Stimulated activated CD4-positive, alpha-beta T cell treated with anti-CD3 and anti-CD28 coated beads, Interleukin-1b, Interleukin-23, amount 100 ng/mL, for 24 hours (primary cell): ENCODE measurements at places on chromosomes 4 and X.

DNA sequence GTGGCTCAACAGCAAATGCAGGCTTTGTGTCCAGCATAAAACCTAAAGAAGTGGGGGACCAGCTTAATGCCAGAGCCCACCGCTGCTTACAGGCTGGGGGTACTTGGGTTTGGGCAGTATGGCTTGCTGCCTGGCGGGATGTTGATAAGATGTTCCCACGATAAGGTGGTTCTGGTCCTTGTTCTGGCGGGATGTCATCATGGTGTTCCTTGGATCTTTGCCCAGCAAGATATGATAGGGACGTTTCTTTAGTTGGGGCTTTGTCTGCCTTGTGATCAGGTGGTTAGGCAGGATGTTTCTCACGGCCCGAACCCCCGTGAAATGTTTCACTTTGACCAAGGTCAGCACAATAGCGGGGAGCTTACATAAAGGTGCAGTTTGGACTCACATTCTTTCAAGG lies 35.3 kb downstream of the PNPLA4 start:
- no peak for DNase-seq

DNA sequence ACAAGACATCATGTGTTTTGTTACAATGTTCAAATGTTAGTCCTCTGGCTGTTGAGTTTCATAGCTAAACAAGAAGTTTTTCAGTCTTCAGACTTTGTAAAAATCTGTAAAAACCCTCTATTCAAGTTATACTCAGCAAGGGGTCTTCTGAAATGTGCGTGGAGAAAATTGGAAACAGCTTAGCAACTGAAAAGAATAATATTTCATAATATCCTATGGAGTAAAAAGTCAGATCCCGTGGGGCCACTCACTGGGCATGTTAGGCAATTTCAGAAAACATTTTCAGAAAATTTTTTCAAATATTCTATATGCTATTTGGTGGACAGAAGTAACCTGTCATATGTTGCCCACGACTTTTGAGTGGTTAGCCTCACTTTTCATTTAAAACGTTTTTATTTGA lies 118.3 kb downstream of the CORIN start:
- no peak for DNase-seq

- DNase-seq, result no peak
These were observed 1.9 kb upstream of the CHST7 start for GRCh38 chrX:46571423-46572339.

- DNase-seq, result no peak
These were observed 83.2 kb upstream of the ARHGAP24 start for GRCh38 chr4:85391589-85392410.

DNA sequence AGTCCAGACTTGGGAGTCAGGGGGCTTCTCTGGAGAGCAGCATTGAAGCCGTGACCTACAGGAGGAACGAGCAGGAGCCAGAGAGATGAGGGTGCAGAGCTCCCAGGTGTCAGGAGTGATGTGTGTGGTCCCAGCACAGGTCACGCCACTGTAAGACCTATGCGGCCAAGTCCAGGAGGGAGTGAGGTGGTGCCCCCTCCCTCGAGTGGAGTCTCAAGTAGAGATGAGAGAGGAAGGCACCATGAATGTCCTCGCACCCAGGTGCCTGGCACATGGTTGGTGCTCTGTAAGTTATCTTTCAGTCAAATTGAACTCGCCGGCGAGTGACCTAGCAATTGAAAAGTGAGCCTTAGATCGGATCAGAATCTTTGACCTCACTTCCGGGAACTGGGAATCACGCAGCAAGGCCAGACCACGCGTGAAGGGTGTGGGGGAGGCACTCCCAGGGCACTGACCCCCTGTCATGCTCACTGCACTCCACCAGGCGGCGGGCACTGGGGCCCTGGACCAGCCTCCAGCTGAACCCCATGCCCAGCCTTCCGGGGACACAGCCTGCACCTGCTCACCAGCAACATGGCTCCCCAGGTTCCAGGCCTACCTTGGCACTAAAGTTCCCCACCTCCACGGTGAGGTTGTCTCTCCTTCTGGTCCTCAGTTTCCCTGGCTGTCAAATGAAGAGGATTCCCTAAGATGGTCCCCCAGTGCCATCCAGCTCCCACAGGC lies 127.4 kb downstream of the HMX1 start:
- DNase-seq, result no peak

DNA sequence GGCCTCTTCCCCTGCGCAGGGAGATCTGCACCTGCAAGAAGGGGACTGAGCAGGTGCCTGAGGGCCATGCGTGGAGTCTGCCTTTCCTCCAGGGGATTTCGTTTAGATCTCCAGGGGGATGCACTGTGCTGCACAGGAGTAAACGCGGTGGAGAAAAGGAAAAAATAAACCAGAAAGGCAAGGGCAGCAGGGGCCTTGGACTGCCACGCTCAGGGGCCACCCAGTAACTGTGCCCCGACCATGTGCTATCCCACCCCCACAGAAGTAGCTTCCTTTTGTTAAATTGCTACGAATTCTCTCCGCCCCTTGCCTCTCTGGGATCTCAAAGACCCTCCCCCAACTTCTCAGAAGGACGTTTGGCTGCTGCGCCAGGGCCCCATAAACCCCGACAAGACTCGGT lies 17.2 kb upstream of the HMX1 start:
- DNase-seq, result no peak

GRCh38 chrX:46687619-46688018 lies 71.3 kb downstream of the SLC9A7 start:
- no peak for DNase-seq

- DNase-seq, result no peak
These were observed 64.2 kb upstream of the TRPC5OS start for GRCh38 chrX:111811831-111812230.

DNA sequence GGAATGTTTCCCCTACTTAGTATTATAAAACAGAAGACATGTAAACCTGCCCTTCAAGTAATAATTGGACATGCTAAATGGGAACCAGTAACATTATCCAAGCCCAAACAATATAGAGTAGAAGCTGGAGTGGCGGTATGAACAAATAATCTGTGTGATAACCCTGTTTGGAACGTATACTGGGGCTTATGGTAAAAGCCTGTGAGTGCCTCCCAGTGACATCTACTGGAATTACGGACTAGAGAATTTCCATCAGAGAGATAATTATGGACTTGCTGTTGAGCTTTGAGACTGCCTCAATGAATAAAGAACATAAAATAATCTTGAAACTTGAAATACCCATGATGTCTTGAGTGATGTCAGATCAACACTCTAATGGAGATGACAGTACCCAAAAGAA lies 406.3 kb upstream of the GRIA3 start:
- DNase-seq, result no peak

DNA sequence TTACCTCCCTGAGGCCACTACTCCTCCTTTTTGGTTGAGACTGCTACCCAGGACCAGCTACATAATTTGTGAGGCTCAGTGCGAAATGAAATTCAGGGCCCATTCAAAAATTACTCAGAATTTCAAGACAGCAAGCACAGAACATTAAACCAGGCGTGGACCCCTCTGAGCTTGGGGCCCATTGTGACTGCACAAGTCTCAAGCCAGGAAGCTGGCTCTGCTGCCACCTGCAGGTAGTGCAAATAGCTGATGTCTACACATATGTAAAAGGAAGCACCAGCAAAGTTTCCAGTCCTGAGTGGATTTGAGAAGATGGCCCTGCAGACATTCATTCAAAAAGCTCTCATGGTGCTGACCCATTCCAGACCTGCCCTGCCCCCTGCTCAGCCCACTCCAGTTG lies 213.4 kb upstream of the LNX1 start:
- DNase-seq, result no peak

DNA sequence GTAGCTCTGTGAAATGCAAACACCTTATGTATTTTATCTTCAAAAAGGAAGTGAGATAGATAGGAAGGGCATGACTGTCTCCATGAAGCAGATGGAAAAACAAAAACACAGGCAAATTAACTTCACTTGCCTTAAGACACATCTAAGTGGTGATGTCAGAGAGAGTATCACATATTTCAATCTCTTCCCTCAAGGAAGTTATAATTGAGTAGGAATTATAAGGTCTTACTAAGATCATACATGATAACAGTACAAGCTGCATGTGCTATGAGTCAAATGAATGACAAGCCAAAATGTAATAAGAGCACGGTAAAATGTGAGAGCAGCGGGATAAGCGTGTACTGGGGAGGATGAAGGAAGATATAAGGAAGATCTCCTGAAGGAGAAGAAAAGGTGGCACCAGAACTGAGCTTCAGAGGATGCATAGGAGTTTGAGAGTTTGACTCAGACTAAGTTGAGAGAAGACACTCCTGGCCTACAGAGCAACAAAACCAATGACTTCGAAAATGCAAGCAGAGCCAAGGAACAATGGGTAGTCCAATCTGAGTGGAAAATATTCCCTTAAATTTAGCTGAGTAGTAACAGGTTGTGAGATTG lies 43.3 kb upstream of the GALNT7 start:
- no peak for DNase-seq

GRCh38 chr4:139210486-139210885 lies 33.5 kb upstream of the ELF2 start:
- no peak for DNase-seq

GRCh38 chr4:146236216-146236615 lies 21.9 kb downstream of the REELD1 start:
- no peak for DNase-seq

- DNase-seq, result no peak
These were observed 79.8 kb upstream of the STOX2 start for GRCh38 chr4:183825346-183825745.

DNA sequence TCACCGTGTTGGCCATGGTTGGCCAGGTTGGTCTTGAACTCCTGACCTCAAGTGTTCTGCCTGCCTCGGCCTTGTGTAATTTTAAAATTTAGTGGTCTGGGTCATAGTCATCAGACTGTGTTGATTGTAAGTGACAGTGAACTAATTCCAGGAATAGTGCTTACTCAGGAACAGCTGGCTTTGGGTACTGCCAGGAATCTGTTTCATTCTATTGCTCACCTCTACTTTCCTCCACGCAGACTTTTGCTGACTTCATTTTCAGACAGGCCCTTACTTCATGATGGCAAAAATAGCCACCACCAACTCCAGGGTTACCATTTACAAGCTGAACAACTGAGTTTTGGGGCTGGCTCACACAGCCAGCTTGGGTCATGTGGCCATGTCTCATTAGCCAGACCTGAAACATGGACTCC lies 54.6 kb downstream of the FNIP2 start:
- DNase-seq, result no peak

DNA sequence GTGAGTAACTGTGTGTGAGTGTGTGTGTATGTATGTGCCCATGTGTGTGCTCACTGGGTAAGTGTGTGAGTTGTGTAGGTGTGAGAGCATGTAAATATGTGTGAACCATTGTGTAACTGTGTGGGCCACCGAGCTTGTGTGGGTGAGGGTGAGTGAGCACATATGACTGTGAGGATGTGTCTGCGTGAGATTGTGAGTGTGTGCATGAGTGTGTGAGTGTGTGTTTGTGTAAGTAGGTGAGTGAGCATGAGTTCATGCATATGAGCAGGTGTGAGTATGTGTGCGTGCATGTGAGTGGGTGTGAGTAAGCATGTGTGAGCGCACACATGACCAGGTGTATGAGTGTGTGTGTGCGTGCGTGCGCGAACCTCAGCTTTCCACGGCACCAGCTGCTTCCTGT lies 1.4 kb upstream of the ATP2B3 start:
- no peak for DNase-seq

DNA sequence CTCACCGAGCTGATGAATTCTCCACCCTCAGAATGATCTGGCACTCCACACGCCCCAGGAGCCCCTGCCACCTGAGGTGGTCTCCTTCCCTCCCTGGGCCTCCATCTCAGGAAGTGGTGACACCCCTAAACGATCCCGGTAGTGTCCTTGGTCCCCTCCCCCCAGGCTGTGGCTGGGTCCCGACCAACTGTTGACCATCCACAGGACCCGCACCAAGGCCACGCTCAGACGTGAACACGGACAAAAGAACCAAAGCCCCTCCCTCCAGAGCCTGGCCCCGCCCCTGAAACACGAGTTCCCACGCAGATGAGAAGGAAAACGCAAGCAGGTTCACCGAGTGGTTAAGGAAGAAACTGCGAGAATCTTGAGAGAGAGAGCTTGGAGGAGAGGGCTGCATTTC lies 16.6 kb downstream of the LRPAP1 start:
- DNase-seq, result no peak

GRCh38 chr4:143021384-143021783 lies 163.3 kb upstream of the USP38 start:
- no peak for DNase-seq

- no peak for DNase-seq
These were observed 312.2 kb downstream of the TMA16 start for GRCh38 chr4:163806653-163807052.

DNA sequence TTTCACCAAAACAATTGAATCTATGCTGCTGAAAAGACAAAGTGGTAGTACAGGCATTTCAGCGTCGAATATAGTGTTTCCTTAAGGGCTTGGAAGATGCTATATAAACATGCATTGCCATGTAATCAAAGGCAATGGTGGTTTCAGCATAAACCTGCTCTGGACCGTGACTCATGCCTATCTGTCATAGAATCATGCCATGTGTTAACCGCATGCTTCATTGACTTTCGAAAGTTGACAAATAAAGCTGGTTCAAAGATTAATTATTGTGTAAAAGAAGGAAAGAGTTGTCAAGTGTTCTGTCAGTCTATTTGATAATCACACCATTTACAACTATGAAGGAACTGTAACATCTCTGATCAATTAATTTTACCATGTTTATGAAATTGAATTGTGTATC lies 83.2 kb downstream of the FUNDC1 start:
- no peak for DNase-seq

GRCh38 chrX:110251526-110251925 lies 66.4 kb downstream of the AMMECR1 start:
- DNase-seq, result no peak

GRCh38 chr4:119748853-119749252 lies 120.2 kb upstream of the PDE5A start:
- no peak for DNase-seq

DNA sequence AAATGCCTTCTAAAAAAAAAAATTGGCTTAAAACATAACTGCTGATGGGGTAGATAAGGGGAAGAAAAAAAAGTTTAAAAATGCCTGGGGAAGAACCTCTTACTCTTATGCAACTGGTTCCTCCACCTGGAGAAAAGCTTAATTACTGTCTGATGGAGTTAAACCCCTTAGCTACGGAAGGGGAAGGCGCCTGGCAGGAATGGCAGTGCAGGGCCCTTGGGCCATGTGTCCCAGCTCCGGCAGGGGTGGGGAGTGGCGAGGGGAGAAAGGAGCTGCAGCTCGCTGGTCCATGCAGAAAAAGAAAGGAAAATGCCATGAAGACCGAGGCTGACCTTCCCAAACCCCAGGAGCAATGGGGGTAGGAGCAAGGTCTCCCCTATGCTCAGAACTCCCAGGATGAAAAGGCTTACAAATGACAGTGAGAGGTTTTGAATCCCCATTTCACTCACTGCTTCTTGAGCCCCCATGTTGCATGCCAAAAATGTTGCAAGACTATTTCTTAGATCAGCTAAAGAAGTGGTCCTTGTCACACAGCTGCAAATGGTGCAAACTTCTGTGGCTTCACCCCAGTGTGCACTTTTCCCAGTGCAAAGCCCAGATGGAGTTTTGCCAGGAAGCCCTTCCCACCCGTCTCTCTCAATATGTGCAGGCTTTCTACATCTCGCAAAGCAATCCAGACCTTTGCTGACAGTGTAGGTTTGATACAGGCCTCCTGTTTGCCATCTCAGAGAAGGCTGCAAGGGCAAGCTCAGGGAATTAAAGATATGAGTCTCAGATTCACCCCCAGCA lies 204.8 kb upstream of the CT83 start:
- no peak for DNase-seq
